Esophagus squamous epithelium (tissue), 5 donors: ENCODE measurements at places on chromosomes 5 and 9.

DNA sequence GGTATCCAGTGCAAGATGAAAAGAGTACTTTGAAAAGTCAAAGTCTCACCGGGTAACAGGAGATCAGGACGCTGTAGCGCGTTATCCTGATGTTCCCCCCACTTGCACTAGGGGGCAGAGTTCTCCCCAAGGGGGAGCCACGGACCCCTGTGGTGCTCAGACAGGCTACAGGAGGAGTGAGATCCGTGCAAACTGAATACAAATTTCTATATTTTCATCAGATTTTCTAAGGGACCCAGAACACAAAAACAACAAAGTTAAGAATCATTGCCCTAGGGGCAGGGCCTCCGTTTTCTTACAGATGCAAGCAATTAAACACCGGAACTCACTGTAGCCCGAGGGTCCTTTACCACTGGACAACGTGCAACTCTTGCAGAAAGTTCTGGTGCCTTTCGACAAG, 2.0 kb downstream of the MYO10 start:
- no peak for DNase-seq

GRCh38 chr9:15271403-15271802, 35.6 kb downstream of the TTC39B start:
- no peak for DNase-seq

GRCh38 chr5:59682542-59682941, 211.0 kb downstream of the PDE4D start:
- no peak for DNase-seq

DNA sequence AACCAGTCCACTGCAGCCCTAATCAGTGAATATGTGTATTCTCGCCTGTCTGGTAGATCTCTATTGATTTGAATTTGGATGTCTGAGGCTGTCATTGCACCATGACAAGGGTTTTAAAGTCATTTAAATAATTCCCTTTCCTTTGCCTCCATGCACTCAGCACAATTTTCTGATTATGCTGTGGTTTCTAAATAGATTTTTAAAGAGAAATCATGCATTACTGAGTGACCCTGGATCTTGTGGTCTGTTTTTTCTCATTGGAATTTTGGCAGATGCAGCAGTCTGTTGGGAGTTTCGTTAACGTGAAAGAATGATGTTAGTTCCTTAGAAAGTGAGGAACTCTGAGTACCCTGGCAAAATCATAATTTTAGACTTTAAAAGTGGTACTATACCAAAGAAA, 396.0 kb downstream of the LRRC70 start:
- DNase-seq, result no peak

DNA sequence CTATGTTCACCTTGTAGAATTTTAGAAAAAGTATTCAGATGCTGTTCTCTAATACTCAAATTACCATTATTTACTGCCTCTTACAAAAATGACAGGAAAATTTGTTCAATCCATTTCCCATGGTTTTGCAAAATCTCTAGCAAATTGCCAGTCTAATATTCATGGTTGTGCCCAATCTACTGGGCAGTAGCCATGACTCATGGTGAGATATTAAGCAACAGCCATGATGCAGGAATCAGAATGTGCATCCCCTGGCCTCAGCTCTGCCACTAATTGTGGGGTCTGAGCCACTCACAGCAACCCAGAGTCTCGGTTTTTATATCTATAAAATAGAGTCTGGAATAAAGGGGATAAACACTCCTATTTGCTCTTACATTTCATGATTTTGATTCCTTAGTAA, 353.6 kb downstream of the DEPDC1B start:
- DNase-seq, result no peak

DNA sequence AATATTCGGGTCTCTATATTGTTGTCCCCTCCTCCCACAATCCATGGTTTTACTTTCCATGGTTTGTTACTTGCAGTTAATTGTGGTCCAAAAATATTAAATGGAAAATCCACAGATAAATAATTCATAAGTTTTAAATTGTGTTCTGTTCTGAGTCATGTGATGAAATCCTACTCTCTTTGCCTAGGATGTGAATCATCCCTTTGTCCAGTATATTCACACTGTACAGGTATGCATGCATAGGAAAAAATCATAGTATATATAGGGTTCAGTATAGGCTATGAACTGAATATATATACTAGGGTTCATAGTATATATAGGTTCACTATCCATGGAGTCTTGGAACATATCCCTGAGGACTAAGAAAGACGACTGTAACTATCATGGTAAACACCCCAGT, 19.6 kb downstream of the INSYN2B start:
- DNase-seq, result no peak

- DNase-seq, result no peak
Observed at GRCh38 chr5:6692906-6693305, 20.3 kb upstream of the TENT4A start.

GRCh38 chr5:113179156-113179555, 202.6 kb downstream of the DCP2 start:
- no peak for DNase-seq

DNA sequence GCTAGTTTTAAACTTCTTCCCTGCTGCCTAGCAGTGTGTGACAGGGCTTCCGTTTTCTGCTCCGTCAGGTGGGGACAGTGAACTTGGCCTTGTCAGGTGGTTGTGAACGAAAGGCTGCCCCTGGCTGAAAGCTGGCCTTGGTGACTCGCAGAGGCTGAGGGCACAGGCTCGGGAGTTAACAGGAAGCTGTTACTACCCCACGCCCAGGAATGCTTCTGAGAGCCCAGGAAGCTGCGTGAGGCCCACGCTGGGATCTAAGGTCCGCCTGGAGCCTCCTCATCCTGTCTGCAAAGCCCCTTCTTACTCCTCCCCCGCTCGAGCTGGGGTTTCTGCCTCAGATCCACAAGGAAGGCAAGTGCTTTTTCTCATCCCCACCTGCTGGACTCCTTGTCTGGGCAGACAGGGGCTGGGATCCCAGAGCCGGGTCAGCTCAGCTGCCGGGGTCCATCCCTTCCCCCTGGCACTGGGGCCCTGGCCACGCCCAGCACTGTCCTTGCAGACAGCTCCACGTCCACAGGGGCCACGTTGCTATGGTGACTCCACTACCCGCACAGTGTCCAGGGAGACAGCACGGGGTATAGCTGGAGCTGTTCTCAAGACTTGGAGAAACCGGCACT, 124.7 kb upstream of the TBC1D2 start:
- DNase-seq, result no peak

DNA sequence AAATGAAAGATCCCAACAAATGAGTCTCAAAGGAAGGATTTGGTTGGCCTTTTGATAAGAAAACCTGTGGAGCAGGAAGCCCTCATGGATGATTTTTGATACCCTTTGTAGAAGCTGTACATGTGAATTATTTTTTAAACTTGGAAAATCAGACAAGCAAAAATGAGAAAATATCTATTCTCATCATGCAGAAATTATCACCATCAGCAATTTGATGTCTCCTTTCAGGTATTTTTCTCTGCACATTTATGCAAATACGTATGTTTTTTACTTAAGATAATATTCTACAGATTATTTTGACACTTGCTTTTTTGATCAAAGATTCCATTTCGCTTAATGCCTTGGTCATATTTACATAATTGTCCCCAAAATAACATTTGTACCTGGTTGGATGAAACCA, 7.2 kb downstream of the BTNL9 start:
- no peak for DNase-seq

DNA sequence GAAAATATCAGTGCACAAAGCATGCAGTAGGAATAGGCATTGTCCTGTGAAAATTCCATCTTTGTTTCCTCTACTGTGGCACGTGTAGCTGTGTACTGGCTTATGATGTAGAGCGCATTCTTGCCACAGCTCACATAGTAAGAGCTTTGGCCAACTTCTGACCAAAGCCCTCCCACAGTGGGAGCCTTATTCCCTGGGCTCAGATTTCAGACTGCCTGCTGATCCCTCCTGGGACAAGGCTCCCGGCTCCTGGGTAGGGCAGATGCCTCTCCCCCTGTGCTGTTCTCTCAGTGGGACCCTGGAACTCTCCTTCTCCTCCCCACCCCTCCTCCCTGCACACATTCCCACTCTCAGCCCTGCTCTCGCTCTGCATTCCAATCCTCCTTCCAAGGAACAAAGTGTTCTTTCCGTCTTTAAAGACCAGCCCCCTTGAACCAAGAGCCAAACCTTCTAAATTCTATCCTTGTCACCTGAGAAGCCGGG, 17.5 kb downstream of the LCP2 start:
- no peak for DNase-seq

DNA sequence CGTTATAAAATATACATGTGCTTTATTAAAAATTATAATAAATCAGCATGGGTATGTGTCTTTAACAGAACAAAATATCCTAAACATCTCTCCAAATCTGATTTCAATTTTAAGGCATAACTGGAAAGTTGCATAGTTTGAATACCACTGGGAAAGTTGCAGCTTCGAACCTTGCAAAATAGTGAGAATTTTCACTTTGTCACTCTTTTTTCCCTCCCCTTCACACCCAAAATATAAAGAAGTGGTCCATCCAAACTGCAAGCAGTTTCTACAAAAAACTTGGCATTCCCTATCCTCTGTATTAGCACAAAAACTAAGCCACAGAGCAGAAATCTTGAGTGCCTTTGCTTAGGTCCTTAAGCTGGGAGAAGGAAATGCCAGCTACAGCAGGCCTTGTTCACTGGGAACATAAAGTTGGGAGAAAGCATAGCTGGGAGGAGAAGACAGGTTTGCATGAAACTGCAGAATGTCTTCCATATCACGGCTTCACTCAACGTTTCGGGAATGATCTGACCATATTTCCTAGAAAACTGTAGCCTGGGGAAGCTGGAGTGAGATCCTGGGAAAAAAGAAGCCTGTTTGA, 400.3 kb downstream of the EBF1 start:
- no peak for DNase-seq

- DNase-seq, result no peak
Observed at GRCh38 chr9:93549611-93550010, 26.8 kb upstream of the PHF2 start.

- peak; percentile 39 for DNase-seq
Observed at GRCh38 chr5:160269017-160269416, 39.7 kb downstream of the FABP6 start.

DNA sequence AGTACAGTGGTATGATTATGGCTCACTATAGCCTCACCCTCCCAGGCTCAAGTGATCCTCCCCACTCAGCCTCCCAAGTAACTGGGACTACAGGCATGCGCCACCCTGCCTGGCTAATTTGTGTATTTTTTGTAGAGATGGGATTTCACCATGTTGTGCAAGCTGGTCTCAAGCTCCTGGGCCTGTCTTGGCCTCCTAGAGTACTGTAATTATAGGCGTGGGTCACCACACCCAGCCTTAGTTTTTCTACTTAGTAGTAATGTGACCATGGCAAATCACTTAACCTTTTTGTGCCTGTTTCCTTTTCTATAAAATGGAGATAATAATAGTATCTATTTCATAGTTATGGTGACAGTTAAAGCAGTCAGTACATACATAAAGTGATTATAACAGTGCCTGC, 22.2 kb downstream of the GLE1 start:
- no peak for DNase-seq

DNA sequence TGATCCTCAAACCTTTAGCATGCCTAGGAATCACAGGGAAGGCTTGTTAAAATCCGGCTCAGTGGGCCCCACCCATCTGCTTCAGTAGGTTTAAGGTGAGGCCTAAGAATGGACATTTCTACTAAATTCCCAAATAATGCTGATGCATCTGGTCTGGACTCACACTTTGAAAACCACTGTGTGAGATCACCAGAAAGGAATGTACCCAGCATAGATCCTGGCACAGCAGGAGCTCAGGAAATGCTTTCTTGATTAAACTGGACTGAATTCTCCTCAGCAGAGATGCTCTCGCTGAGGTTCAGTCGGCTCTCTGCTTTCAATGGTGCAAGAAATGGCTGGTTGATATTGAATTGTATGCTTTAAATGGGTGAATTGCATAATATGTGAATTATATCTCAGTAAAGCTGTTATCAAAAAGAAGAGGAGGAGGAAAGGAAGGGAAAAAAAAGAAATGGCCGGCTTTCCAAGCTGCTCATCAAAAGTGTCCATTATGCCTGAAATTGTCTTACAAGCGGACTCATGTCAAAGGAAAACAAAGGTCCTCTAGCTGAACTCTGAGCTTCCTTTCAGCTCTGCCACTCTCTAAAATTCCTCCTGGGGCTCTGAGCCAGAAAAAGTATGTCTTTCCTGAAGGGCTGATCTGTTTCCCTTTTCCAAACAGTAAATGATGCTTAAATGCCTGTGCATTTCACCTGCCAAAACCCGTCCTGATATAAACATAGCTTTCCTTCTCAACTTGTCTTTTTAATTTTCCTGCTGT, 77.6 kb upstream of the SAP30L start:
- no peak for DNase-seq

- no peak for DNase-seq
Observed at GRCh38 chr5:138109463-138110265, 25.8 kb downstream of the WNT8A start.

DNA sequence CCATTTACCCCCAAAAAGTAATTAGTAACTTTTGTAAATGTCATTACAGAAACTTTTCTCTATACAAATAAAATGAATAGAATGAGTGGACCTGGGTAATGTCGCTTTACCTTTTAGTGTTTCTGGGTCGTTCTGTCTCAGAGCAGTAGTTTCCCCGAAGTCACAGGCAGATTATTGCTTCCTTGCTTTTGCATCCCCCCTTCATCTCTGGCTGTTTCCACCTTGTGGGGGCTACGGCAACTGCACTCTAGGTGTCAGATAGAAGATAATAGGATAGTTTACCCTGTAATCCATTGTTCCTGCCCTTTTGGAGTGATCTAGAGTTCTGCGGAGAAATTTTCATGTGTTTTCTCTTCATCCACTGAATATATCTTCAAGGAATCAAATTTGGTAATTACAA, 68.7 kb downstream of the PRR16 start:
- DNase-seq, result no peak

GRCh38 chr9:136138566-136138965, 19.9 kb upstream of the TMEM250 start:
- DNase-seq, result no peak

DNA sequence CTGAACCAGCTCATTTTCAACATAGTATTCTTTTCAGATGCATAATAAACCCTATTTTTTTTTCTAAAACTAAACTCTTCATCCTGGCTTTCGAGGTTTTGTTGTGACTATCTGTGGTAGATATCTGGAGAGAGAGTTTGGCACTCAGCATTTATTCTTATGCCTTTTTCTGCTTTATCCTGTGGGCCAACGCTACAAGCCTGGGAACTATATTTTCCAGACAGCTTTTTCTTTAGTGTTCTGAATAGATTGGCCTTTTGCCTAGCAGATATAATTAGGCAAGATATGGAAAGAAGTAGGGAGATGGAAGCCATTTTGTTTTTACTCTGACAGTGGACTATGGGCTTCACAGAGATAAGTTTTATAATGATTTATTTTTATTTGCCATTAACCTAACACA, 486.7 kb downstream of the TMEM232 start:
- no peak for DNase-seq

- no peak for DNase-seq
Observed at GRCh38 chr5:172086194-172086975, 79.9 kb upstream of the FBXW11 start.

DNA sequence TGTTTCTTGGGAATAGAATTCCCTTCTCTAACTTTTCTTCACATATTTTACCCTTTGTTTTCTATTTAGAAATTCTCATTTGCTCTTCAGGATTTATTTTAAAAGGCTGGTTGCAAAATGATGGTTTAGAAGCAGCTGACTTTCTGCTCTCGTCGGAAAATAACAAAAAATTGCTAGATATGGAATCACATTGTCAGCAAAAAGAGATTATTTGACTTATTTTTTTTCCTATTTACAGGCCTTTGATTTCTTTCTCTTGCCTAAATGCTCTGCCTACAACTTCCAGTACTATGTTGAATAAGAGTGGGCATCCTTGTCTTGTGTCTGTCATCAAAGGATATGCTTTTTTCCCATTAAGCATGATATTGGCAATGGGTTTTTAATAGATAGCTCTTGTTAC, 1619.1 kb upstream of the ACO1 start:
- DNase-seq, result no peak
